Stimulated activated CD4-positive, alpha-beta T cell treated with anti-CD3 and anti-CD28 coated beads, Interleukin-1b, Interleukin-23, amount 100 ng/mL, for 1 hour (primary cell): ENCODE measurements at places on chromosomes 11 and 22.

DNA sequence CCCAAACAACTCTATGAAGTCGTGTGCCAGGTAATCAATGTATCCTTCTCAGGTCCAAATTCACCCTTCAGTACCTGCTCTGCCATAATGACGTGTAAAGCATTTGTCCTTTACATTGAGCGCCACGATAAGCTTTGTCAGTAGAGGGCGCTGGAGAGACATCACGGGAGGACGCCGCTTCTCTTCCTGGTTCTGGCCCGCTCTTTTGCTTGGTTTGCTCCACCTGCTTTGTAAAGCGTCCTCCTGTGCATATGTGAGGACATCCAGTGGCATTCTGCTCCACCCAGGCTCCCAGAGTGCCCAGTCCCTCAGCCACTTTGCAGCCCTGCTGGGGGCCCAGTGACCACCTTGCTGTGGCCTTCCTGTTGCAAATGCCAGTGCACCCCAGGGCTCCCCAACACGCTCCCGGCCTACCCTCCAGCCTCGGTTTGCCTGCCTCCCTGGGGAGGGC, 61.1 kb downstream of the WT1 start:
- DNase-seq, result no peak

- DNase-seq, result no peak
Observed at GRCh38 chr11:8317159-8317558, 53.5 kb upstream of the LMO1 start.

- DNase-seq, result no peak
Observed at GRCh38 chr22:20456722-20457076, 19.1 kb upstream of the SCARF2 start.

GRCh38 chr11:47383071-47383470, 4.7 kb upstream of the SPI1 start:
- no peak for DNase-seq

- DNase-seq, result no peak
Observed at GRCh38 chr11:122304973-122305372, 189.0 kb upstream of the BLID start.

GRCh38 chr11:8800520-8801110, 110.4 kb upstream of the AKIP1 start:
- DNase-seq, result no peak

GRCh38 chr22:39907605-39908097, 6.8 kb downstream of the GRAP2 start:
- DNase-seq, result no peak

DNA sequence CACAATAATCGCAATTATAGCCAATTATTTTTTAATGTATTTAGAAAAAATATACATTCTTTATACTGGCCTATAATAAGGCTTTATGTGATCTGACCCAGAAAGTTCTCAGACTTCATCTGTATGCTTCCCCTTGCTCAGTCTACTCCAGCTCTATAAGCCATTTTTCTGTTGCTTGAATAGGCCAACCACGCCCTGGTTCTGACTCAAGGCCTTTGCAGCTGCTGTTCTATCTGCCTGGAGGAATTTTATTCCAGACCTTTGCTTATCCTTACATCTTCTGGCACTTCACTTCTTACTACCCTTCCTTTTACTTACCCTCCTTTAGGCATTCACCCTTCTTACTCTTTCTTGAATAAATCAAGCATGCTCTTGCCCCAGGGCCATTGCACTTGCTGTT, 54.9 kb upstream of the PDE3B start:
- no peak for DNase-seq

DNA sequence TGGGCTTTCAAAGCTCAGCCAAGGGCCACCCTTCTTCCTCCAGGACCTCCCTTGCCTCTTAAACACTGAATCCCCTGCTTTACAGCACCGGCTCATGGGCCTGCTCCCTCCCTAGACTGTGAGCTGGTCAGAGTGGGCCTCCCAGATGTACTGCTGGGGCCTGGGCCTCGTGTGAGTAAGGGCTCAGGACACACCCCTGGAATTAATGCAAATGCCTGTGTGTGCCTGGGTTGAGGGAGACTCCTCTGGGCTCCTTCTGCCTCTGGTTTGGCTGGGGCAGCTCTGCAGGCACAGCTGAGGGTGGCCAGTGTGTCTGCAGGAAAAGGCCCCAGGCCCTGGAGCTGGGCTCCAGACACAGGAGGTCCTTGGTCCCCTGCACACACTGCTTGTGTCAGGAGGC, 24.2 kb downstream of the ALX4 start:
- DNase-seq, result no peak

DNA sequence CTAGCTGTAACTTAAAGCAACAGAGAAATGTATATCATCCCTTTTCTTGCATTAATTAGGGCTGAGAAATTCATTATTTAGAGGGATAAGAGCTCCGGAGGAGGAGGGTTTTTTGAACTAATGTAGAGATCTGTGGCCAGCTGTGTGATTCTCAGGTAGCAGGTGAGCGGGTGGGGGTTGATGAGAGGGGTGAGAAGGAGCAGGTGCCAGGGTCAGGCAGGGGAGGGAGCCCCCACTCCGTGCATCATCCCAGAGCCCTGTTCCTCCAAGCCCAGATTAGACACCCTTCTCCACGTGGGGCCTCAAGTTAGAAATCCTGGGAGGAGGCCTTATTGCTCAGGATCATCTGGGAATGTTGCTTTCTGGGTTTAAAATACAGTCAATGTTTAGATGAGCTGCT, 24.9 kb downstream of the ZBTB16 start:
- no peak for DNase-seq

- no peak for DNase-seq
Observed at GRCh38 chr22:41570221-41570620, 9.4 kb downstream of the CSDC2 start.

DNA sequence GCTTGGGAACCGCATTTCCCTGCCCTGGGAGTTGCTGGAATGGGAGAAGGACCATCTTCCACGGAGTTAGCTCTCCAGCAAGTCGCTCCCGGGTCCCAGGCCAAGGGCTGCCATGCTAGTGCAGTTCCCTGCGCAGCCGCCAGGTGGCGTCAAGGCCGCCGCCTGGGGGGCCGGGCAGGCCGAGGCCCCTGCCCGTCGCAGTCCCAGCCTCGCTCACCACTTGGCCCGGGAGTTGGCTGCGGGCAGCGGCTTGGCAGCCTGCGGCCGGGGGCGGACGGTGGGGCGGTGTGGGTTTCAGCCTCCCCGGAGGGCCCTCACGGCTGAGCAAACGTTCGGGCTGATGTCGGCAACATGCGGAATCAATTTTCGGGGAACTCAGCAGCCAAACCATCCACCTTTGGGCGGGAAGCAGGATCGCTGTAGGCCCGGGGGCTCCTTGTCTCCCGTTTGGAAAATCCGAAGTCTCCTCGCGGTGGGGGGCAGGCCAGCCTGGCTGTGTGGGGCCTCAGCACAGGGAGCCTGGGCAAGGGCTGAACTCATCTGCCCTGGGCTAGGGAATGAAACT, 415.1 kb downstream of the SOX6 start:
- DNase-seq, result no peak

DNA sequence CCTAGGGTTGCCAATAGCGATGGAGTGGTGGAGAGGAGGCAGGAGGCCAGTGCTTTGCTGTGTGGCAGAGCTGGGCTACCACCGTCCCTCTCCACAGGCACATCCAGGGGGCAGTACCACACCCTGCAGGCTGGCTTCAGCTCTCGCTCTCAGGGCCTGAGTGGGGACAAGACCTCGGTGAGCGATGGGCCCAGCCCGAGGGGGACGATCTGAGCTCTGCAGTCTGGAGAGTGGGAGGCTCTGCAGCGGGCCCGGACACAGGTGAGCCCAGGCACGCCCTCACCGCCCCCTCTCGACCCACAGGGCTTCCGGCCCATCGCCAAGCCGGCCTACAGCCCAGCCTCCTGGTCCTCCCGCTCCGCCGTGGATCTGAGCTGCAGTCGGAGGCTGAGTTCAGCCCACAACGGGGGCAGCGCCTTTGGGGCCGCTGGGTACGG, 2.5 kb downstream of the PKP3 start:
- no peak for DNase-seq

DNA sequence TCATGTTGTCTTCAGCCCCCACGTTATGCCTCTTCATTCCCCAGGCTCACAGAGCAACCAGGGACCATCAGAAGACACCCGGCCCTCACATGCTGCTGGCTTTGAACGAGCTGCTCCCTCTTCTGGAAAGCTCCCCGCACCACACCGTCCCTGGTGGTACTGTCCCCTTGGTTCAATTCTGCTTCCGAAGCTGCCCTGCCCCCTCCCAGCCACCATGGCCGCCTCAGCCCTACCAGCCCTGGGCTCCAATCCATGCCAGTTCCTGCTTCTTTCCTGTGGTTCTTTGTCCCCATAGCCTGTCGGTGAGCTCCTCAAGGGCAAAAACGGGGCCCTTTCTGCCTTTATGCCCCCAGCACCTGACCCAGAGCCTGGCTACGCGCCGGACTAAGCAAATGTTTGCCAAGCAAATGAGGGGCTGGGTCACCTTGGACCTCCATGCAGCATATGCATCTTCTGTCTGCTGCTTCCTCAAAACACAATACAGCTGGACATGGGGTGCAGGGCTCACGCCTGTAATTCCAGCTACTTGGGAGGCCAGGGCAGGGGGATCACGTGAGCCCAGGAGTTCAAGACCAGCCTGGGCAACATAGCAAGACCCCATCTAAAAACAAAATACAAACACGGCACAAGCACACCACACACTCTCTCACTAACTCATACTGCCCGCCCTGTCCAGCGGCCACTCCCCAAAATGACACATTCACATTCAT, 21.3 kb downstream of the TNKS1BP1 start:
- no peak for DNase-seq

DNA sequence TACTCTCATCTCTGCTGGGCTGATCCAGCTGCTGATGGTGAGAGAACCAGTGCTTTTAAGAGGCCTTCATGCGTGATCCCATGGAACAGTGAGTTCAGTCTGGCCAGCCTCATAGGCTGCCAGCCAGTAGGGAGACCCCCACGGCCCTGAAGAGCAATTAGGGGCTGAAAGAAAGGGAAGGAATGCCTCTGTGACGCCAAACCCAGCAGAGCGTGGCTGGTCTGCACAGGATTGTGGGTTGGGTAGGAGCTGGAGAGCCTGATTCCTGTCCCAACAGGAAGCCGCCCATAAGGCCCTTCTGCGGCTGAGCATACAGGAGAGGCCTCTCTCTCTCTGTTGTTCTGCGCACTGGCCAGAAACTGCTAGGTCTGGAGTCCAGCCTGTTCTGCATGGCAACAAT, 181.5 kb upstream of the E2F8 start:
- DNase-seq, result no peak

DNA sequence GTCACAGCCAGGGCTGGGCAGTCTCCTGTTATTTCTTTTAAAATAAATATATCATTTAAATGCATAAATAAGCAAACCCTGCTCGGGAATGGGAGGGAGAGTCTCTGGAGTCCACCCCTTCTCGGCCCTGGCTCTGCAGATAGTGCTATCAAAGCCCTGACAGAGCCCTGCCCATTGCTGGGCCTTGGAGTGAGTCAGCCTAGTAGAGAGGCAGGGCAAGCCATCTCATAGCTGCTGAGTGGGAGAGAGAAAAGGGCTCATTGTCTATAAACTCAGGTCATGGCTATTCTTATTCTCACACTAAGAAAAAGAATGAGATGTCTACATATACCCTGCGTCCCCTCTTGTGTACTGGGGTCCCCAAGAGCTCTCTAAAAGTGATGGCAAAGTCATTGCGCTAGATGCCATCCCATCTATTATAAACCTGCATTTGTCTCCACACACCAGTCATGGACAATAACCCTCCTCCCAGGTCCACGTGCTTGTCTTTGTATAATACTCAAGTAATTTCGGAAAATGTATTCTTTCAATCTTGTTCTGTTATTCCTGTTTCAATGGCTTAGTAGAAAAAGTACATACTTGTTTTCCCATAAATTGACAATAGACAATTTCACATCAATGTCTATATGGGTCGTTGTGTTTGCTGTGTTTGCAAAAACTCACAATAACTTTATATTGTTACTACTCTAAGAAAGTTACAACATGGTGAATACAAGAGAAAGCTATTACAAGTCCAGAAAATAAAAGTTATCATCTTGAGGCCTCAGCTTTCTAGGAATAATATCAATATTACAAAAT, 13.4 kb downstream of the OR51B4 start:
- DNase-seq, result no peak

DNA sequence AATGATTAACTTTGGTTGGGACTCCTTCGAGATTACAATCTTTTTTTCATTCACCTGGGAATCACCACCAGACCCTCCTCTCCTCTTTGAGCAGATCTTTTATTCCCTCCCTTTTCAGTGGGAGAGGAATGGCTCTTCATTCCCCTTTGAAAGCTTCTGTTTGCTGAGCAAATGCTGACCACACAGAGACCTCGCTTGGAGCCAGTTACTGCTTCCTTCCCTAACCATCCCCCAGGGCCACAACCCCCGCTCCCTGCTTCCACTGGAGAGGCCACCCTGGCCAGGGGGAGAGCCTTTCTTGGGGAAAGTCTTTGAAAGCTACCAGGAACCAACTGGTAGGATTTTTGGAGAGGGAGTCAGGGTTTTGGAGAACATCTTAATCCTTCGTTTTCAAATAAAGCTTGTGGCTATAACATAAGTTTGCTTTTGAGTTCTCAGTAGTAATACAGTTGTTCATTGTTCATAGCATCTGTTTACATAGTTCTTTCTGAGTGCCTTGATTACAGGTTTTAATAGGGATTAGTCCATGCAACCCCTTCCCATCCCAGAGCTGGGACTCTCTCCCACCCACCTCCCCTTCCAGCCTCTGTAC, 138.4 kb downstream of the DBX1 start:
- DNase-seq, result no peak

DNA sequence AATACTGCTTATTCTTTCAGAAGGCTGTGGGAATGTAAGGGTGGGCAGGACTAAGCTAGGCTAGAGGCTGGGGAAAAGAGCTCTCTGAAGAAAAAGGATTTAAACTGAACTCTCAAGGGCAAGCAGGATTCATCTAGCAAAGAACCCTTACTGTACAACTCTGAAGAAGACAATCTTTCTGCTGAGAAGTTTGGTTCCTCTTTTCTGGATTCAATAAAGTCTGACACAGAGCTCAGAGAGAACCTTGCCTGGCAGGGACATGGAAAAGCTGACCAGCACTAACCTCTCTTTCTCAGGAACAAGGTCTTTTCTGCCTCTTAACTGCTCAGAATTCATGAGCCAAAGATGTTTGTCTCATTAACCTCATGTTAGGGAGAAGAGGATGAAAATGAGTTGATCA, 388.4 kb upstream of the DDI1 start:
- DNase-seq, result no peak

DNA sequence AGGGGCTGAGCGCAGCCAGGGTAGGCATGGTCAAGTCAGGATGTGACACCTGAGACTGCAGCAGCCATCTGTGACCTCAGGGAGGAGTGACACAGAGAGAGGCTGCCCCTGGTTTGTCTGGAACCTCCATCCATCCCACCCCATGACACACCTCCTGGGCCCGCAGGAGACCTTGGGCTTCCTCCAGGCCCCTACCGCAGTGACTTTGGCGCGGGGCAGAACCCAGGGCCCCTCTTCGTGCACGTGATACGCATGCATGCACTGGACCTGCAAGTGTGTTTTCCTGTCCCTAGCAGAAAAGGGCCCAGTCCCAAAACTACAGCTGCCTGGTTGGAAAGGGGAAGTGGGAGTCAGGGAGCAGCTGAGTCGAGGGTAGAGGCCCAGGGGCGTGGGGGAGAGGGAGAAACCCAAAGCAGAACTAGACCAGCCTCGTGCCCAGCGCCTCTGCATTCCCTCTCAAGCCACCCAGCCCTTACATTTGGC, 7.9 kb upstream of the CYTH4 start:
- no peak for DNase-seq

- DNase-seq, result no peak
Observed at GRCh38 chr11:11985954-11986949, 22.2 kb downstream of the DKK3 start.
